Fibroblast of skin of abdomen (primary cell): ENCODE measurements at places on chromosomes 16 and 17.

DNA sequence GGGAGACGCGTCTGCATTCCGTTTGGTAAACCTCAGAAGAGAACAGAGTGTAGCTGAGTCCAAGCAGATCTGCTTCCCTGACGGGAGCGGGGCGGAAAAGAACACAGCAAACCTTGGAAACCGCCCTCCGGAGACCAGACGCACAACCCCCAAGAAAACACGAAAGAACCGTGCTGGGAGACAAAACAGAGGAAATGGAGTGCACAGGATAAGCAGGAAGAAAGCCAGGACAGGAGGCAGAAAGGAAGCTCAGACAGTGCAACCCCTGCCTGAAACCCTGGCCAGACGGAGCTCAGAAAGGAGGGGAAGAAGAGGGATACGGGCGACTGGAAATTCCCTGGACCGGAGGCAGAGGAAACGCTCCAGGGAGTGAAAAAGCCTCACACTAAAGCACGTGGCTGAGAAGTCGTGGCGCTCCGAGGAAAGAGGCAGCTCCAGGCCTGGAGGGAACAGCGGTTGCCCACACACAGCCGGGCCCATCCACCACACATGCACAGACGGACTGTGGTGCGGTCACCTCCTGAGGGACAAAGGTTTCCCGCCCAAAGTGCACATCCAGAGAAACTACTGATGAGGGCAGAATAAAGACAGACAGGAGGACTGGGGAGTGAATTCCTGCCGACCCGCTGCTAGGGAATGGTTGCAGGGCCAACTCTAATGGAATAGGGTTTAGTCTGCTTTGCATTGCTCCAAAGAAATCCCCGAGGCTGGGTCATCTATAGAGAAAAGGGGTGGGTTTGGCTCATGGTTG, 10.2 kb downstream of the DPEP1 start:
- DNase-seq: peak; percentile 34

DNA sequence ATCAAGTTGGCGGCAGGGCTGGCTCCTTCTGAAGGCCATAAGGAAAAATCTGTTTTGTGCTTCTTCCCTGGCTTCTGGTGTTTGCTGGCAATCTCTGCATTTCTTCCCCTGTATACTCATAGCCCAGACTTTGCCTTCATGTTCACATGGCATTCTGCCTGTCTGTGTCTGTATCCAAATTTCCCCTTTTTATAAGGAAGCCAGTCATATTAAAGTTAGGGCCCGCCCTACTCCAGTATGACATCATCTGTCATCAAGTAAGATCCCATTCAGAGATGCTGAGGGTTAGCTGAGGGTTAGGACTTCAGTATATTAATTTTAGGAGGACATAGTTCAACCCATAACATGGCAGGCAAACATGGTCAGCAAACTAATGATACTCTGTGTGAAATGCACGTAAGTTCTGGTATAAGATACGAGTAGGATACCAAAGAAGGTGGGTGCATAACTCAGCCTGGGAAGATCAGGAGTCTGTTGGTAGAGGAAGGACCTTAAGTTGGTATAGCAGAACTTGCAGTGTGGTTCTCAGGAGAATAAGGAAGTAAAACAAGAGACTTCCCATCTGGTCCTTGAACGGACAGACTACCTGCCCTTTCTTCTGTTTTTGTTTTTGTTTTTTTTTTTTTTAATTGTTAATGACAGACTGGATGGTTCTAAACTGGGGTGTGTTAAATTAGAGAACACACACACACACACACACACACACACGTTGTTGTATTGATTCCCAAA, 13.9 kb downstream of the MAP2K6 start:
- no peak for DNase-seq

- DNase-seq: no peak
These were observed 132.4 kb upstream of the GSE1 start for GRCh38 chr16:85480727-85481101.

GRCh38 chr17:42922294-42922693, 21.7 kb downstream of the G6PC1 start:
- no peak for DNase-seq

DNA sequence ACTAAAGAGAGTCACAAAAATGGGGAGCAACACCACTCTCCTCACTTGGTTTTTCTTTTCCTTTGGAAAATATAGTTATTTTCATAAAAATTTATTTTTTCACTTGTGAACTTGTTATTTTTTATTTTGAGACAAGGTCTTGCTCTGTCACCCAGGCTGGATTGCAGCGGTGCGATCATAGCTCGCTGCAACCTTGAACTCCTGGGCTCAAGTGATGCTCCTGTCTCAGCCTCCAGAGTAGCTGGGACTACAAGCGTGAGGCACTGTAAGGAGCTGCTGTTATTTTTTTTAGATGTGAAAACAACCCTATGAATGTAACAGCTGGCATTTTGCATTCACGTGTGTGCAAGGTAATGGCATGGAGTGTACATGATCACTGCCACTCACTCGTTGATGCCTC, 24.9 kb downstream of the LRRC75A start:
- DNase-seq: no peak

DNA sequence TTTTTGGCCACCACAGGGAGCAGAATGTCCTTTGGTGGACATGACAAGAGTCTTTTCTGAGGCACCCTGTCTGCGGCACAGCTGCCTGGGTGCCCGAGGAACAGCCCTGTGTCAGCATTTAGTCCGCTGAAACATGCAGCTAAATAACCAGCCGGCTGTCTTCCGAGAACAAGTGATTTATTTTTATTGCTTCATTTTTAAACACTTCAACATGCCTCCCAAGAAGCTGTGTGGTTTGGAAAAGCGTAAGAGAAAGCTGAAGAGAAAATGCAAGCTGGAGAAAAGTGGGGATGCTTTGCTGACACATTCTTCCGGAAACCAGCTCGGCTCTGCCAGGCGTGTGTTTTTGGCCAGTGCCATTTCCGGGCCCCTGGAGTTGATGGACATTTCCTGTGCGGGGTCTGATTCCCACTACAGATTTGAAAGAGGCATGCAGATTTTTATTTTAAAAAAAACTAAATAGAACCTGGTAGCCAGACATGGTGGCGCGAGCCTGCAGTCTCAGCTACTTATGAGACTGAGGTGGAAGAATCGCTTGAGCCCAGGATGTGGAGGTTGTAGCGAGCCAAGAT, 94.7 kb downstream of the SEC14L1 start:
- DNase-seq: peak; percentile 97

DNA sequence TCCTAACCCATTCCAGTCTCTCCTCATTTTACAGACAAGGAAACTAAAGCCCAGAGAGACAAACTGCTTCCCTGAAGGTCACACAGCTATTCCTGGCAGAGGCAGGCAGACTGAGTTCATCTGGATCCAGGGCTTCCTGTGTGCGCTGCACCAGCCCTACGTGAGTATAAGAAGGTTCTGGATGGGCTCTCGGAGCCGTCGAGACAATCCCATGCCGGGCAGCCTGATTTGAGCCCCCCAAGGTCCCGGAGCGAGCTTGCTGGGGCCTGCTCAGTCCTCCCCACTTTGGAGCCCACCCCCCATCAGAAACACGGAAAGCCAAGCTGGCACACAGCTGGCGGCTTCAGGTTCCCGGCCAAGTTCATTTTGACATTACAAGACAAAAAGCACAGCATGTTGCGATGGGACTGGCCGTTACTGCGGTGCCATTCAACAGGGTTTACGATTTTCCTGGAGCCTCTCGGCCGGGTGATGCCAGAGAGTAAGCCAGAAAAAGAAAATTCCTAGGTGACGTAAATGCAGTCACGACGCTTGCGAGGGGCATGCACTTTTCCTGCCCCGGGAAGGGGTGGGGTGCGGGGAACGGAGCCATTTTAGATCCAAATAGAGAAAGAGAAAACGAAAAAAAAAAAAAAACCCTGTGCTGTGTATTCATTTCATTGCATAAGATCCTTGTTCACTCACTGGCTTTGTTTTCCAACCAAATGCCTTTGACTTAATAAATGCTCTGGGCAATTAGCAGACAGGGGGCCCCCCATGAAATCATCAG, 167.1 kb upstream of the FOXF1 start:
- DNase-seq: peak; percentile 78

DNA sequence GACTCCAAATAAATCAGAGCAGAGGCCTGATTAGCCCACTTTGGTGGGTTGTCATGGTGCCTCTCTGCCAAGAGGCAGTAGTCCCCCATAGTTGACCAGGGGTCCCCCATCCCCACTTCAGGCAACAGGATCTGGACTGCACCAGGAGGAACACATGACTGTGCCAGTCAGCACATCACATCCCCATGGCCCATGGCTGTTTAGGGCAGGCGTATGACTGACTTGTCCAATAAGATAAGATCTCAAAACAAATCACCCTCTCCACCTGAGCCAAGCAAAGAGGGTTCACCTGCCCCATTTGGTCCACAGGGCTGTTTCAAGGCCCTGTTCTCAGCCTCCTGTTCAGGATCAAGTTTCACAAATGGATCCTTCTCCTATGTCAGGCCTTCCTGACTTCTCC, 93.3 kb downstream of the C16orf78 start:
- DNase-seq: no peak

- no peak for DNase-seq
These were observed 197.0 kb downstream of the IRF8 start for GRCh38 chr16:86095906-86096485.

DNA sequence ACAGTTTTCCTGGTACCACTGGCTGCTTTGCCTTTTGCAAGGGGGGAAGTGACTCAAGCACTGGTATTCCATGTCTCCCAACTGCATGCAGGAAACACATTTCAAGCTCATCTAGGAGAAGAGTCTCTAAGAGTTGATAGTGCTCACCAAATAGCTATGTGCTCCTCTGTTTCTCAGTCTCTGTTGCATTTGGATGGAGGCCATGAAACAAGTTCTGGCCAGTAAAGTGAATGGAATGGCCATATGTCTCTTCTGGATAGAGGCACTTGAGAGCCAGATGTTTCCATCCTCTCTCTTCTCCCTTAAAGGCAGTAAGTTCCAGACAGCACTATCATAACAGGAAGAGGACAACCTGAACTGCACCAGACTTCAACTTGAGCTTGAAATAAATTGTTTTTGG, 60.6 kb downstream of the C16orf82 start:
- peak; percentile 46 for DNase-seq

DNA sequence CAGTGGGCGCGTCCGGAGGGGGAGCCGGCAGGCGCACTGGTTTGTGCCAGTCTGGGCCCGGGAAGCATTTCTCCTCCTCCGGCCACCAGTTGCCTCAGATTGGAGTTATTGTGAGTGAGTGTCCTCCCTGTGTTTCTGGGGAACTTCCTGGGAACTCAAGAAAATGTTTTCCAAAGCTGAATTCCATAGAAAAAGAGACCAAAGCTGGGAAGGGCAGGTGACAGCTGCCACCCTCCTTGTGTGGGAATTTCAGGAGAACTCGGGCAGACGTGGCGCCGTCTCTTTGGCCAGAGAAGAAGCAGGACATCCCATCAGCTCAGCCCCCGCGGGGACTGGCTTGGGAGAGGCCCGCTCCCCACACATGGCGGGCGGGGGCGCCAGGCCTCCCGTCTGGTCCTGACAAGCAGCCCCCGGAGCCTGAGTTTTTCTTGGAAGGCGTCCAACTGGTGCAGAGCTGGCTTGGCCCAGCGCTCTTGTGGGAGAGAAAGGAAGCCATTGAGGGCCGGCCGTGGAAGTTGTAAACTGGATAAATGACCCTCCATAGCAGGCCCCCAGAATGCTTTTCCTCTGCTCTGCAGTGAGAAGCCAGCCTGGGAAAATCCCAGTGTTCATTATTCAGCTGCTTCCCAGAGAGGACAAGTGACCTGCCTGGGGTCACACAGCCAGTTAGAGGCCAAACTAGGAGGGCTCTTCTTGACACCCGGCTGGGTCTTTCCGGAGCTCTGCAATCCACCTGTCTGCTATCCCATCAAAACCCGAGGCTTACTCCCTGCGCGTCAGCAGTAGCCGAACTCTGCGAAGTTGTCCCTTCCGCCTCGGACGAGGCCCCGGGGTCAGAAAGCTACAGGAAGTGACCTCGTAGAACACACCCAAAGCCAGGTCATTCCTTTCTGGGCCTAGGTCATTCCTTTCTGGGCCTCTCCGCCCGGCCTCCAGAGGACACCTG, 39.2 kb upstream of the GSE1 start:
- peak; percentile 67 for DNase-seq

- DNase-seq: no peak
These were observed 25.5 kb upstream of the CCR7 start for GRCh38 chr17:40590742-40591141.

GRCh38 chr17:73182616-73183310, 10.1 kb upstream of the COG1 start:
- DNase-seq: no peak

DNA sequence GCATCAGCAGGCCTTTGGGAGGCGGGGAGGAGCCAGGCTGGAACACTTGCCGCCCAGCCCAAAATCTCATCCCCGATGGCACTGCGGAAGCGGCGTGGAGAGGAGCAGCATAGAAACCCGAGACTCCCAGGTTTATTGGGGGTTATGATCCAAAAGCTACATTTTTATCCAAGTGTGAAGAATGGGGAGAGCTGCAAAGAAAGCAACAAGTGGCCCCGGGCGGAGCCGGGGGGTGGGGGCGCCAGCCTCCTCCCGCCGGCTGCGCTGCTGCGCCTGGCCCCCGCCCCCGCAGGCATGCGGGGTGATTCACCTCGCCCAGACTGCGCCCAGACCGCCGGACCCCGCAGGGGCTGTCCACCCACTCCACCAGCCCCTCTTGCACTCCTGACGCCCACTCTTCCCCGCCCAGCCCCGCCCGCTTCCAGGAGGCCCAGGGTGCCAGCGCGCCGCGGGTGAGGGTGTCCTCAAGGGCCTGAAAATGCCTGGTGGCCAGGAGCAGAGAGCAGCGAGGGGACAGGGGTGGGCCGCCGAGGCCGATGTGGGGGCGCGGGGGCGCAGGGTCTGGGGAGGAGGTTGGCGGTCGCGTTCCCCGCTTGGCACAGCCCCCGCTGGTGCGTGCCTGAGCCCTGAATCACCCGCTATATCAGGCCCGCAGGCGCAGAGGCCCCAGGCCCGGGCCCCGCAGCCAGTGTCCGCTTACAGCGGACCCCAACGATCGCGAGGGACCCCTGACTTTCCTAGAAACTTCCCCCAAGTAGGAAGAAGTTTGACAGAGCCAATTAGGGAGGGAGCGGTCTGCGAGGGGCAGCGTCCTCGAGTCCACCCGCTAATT, 1.3 kb downstream of the CAVIN1 start:
- peak; percentile 72 for DNase-seq

GRCh38 chr16:57383276-57384247, 11.3 kb downstream of the CX3CL1 start:
- peak; percentile 62 for DNase-seq

DNA sequence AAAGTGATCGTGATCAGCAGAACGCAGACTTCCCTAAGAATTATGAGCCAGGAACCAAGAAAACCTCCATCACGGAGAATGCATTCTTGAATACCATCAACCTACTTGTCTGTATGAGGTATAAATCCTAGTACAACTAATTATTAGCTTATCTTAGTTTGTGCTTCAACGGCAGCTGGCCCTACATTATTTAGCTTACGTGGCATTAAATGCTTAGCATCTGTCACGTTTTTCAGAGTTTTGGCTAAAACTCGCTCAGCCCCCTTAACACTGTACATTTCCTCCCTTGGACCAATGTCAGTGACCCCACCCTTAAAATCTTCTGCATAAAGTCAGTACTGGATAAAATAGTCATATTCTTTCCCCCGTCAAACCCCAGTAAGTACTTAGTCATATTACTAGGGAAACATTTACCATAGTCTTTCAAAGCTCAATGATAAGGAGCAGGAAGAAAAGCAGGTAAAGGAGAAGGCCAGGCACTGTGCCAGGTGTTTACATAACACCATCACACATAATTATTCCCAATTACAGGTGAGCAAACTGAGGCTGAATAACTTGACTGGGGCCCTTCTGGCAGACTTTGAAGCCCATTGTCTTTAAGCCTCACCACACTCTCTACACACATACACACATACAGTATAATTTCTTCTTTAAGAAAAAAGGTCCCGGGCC, 16.6 kb upstream of the TXNDC11 start:
- DNase-seq: no peak

GRCh38 chr17:31537565-31538011, 146.1 kb downstream of the RAB11FIP4 start:
- no peak for DNase-seq

GRCh38 chr16:78762222-78762621, 662.8 kb downstream of the WWOX start:
- DNase-seq: no peak
